CD4-positive, alpha-beta T cell treated with Interleukin-17A for 4 hours (primary cell): ENCODE measurements at places on chromosomes 12 and 14.

GRCh38 chr12:57390174-57390573, 40.7 kb downstream of the R3HDM2 start:
- DNase-seq = no peak

DNA sequence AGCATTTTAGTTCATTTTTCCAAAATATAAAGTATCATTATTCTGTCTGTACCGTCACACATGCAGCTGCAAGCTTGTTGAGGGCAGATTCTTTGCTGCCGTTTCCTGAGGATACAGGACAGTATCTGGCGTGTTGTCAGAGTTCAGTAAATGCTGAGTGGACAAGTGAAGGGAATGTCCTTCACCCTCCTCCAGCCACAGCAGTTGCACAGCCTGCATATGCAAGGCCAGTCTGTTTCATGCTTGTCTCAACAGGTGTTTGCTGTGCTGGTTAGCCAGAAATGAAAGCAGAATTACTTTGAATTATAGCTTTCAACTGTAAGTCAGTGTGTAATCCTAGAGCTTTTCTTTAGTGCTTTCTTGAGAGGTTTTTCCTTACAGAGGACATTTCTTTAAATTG, 36.5 kb downstream of the TDP1 start:
- no peak for DNase-seq

- no peak for DNase-seq
Observed at GRCh38 chr14:30267141-30267540, 291.8 kb upstream of the G2E3 start.

DNA sequence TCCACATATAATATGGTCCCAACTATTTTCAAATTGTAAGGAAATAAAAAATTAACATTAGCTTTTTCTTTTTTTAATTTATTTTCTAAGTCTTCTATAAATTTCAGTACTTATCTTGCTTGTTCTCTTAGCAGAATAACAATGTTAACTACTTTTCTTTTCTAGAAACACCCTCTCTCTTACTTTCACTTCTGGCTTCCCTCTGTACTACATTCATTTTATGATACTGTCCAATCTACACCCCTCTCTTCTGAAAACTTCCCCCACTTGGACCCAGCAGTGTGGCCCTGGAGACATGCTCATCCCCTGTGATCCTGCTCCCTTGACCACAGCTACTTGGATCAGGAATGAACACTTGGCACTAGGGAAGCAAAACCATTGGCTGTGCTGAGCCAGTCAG, 15.7 kb downstream of the SGPP1 start:
- no peak for DNase-seq

DNA sequence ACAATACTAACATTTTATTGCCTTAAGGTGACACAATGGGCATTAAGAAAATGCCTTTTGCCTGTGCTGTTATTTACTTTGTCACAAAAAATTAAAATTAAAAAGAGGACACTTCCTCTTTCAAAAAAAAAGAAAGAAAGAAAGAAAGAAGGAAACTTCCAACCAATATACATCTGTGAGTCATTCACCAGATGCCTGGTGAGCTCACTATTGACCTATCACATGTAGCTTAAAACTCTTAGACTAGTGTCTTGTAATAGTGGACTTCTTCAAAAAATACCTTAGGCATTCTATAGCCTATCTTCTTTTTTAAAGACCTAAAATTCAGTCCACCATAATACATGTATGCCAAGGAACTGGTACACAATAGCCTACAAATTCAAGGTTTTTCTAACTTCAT, 4.9 kb upstream of the SOX5 start:
- DNase-seq = no peak

DNA sequence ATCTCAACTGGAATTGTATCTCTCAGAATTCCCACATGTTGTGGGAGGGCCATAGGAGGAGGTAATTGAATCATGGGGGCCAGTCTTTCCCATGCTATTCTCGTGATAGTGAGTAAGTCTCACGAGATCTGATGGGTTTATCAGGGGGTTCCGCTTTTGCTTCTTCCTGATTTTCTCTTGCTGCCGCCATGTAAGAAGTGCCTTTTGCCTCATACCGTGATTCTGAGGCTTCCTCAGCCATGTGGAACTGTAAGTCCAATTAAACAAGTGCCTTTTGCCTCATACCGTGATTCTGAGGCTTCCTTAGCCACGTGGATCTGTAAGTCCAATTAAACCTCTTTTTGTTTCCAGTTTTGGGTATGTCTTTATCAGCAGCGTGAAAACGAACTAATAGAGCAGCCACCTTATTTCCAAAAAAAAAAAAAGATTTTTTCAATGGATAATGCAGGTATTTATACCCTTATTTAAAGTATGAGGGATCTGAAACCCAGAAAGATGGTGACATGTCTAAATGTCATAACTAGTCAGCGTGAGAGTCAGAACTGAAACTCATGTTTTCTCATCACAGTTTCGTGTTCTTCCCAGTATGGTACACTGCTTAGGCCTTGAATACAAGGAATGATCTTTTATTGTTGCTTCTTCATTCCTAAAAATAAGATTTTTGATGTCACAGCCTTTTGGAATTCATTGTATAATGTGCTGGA, 89.6 kb downstream of the ERC1 start:
- no peak for DNase-seq

GRCh38 chr14:64945431-64946178, 3.1 kb upstream of the GPX2 start:
- no peak for DNase-seq

- DNase-seq = no peak
Observed at GRCh38 chr12:77407931-77408330, 342.6 kb upstream of the E2F7 start.
